ENCODE measurements at places on chromosomes 11 and 22. TPM values are rescaled to one million over a fixed set of nuclear protein-coding genes. Genes with fewer than 3 reads are reported as not detected.

RAG2 gene
- total RNA-seq: not detected

OR2AT4 gene
- total RNA-seq: not detected

NFAM1 gene
- not detected for total RNA-seq

TIMP3 gene
- 575 TPM for total RNA-seq

MS4A14 gene
- under 0.01 TPM for total RNA-seq

FAM180B gene
- under 0.01 TPM for total RNA-seq

CNIH2 gene
- total RNA-seq: 0.87 TPM

EML3 gene
- total RNA-seq: 48.3 TPM

OR52N5 gene
- total RNA-seq: not detected

TST gene
- total RNA-seq: 33.0 TPM

FXYD2 gene
- total RNA-seq: not detected

FAM83F gene
- 2.7 TPM for total RNA-seq

JRKL gene
- 6.4 TPM for total RNA-seq

SLC15A3 gene
- total RNA-seq: 8.2 TPM

EIF3F gene
- total RNA-seq: 364 TPM

PATE4 gene
- total RNA-seq: not detected
